ENCODE measurements at places on chromosomes 2 and 18.
A peak's percentile ranks its signal among the peaks of the same experiment; 100 is the strongest.

- DNase-seq = no peak
These were observed 34.2 kb upstream of the PPP4R1 start for GRCh38 chr18:9648431-9649163.

GRCh38 chr18:58691256-58691655 lies 20.0 kb downstream of the MALT1 start:
- DNase-seq = no peak

DNA sequence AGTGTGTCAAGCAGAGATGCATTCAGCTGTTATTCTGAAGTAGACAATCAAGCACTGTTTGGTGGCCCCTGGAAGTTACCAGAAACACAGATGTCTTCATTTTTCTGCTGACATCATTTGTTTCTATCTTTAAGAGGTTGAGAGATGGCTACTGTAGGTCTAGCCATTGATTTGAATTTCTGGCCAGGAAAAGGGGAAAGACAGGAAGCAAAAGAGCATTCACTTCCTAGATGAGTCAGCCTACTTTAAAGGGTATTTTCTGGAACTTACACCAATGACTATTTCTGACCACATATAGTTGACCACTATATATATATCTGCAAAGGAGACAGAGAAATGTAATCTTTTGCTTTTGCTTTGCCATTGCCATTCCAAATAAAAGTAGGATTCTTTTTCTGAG lies 900.1 kb upstream of the SOX11 start:
- no peak for DNase-seq

DNA sequence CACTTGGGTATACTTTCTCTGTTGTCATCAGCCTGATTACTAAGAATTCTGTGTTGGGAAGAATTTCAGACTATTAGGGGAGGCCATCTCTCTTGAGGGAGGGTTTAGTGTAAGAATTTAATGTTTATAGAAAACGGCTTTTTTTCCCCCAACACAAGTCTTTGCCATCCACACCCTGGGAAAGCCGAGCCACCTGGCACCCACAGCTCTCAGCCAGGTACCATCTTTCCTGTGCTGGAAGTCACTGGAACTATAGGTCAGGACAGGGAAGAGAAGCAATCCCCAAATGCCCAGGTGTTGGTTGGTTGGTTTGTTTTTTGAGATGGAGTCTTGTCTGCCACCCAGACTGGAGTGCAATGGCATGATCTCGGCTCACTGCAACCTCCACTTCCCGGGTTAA lies 155.1 kb downstream of the SMAD7 start:
- DNase-seq = no peak

DNA sequence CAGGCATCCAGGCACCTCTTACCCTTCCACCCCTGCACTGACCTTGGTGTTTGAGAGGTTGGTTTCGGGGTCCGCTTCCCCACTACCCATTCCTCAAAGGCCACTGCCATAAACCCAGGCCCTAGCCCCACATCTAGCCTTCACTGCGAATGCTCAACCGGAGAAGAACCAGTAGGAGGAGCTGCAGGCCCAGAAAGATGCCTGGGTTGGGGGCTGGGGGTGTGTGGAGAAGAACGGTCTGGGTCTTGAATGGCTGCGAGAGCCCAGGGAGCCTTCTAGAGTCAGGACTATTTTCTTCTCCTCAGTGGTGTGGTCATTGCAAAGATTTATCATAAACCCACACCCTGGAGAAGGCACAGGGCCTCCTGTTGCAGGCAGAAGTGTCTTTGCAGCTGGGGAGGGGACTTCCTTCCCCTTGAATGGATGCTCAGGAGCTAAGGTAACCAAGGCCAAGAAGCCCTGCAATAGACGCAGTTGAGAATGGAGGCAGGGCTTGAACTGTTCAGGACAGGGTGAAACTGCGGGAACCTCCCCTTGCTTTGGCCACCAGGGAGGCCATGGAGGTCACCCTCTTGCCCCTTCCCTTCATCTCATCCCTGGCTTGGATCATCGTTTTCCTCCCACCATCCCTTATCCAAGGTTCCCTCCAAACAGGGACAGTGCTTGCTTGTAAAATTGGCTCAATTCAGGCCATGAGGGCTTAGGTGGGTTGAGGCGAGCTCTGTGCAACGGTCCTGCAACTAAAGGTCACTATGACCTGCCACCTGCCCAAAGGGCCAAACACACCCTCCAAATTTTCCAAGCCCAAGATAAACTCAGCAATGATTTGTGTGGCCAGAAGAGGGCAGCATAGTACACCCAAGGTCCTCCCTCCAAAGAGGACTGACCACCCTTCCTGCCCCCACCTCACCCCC lies 20.9 kb downstream of the THNSL2 start:
- DNase-seq = peak; percentile 8

DNA sequence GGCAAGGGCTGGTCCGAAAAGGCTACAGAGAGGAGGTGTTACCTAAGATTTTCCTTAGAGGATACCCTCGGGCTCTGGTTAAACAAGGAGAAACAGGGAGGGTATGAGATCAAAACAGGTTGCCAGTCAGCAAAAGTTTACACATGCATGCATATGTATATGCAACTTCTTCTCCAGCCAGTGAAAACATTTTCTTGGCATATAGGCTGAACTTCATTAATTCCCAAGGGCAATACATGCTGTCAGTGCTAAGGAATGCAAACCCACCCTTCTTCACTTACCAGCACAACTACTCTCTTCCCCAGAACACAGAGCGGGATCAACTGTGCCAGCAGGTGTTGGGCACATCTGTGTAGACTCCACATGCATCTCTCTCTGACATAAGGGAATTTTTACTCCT lies 176.0 kb downstream of the GFPT1 start:
- DNase-seq = no peak

GRCh38 chr18:35141567-35142274 lies 99.1 kb upstream of the ZNF397 start:
- DNase-seq = peak; percentile 16

DNA sequence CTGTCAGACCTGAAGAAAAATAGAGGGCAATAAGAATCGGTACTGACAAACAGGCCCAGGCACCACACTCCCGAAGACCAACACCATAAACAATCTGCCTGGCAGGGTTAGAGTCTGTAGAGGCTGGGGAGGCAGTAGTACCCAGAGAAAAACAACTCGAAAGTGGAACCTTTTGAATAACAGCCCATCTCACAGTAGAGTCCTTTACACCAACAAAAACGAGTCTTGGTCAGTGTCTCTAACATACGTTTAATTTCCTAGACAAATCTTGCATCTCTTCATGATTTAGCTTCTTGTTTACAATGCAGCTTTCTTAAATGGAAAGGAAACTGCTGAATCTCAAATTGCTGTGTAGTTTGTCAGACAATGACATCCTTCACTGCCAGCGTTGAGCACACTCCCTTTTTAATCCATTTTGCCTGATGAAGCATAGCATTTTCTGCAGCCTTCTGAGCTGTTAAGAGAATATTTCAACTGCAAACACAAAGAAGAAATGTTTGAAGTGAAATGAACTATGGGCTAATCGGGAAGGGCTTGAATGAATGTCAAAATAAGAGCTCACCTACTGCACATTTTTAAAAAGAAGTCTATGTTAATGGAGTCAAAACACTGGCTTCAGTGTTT lies 73.1 kb upstream of the DSG1 start:
- no peak for DNase-seq

- DNase-seq = no peak
These were observed 184.4 kb upstream of the SESTD1 start for GRCh38 chr2:179449010-179449409.

- DNase-seq = no peak
These were observed 19.6 kb upstream of the SERPINB11 start for GRCh38 chr18:63683152-63683551.

- no peak for DNase-seq
These were observed 3.8 kb upstream of the EPC2 start for GRCh38 chr2:148640767-148641166.

GRCh38 chr18:5500158-5500939 lies 43.4 kb downstream of the EPB41L3 start:
- no peak for DNase-seq

- DNase-seq = peak; percentile 23
These were observed 494 bp upstream of the ROCK1 start for GRCh38 chr18:21112140-21112473.

GRCh38 chr2:201257956-201258665 lies 2.2 kb upstream of the CASP8 start:
- no peak for DNase-seq

DNA sequence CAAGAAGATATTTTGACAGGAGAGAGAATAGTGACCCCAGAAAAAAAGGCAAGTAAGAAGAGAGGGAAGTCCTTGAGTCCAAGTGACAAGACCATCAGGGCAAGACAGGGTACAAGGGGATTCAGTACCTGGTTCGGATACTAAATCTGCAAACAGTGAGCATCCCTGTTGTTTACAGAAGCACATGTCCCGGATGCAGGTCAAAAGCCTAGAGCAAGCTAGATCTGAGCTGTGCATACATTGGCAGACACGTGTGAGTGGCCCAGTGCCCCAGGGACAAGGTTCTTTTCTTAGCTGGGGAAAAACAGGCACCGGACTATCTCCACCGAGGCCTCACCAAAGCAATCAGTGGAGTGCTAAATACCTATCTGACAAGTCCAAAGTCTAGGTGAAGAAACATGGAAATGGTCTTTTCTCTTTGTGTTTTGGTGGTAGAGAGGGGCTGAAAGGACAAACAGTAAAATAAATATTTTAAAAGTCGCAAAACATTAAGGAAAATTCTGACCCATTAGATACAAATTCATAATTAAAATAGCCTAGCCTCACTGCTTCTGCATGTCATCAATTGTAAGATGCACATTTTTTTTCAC lies 165.2 kb downstream of the SUCLG1 start:
- no peak for DNase-seq
